ENCODE measurements at places on chromosomes 4 and X.

- no peak for DNase-seq
Measured at GRCh38 chrX:54423161-54423888, 16.9 kb upstream of the TSR2 start.

DNA sequence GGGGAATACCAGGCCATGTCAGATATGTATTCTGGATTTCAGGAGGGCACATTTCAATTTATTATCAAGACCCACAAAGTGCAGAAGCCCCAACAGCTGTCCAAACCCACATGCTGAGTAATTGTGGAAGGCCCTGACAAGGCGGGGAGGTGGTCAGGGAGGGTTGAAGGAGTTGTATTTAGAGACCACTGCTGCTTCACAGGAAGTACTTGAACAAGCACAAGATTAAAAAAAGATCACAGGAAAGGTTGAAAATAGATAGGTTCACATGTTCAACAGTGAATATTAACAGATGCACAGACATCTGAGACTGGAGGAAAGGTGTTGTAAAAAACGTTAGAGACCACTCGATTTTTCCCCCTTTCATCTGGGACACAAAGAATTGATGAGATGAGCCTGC, 17.9 kb downstream of the ATP8A1 start:
- no peak for DNase-seq

DNA sequence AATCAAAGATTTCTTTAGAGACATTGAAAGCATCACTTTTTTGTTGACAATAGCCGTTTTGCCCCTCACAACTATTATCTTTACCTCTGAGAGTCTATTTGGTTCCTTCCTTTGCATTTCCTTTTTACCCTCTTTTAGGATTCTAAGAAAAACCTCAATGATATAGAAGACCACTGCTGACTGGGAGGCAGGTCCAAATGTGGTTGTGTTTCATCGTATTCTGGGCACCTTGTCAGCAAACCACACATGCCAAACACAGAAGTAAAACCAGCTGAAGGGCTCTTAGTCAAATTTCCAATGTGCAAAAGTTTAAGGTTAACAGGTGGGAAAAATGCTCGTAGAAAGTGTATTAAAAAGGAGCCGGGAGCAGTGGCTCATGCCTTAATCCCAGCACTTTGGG, 5.1 kb upstream of the PRMT9 start:
- no peak for DNase-seq

GRCh38 chr4:183200453-183200852, 101.4 kb downstream of the WWC2 start:
- no peak for DNase-seq

DNA sequence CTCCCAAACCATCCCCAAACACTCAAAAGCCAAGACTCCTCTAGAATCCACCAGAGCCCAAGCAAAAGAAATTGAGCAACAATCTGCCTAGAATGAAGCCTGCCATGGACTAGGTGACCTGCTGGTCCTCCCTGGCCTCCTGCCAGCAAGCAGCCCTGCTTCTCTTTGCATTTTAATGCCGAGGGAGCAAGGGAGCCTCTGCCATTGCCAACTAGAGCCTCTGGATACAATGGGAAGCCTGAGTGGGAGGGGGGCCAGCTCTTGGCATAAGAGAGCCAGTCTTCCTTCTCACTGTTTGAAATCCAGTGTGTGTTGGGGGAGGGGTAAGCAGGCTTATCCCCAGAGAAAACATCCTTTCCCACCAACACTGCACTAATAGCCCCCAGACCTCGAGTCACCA, 1.5 kb upstream of the GDPD2 start:
- DNase-seq = no peak

DNA sequence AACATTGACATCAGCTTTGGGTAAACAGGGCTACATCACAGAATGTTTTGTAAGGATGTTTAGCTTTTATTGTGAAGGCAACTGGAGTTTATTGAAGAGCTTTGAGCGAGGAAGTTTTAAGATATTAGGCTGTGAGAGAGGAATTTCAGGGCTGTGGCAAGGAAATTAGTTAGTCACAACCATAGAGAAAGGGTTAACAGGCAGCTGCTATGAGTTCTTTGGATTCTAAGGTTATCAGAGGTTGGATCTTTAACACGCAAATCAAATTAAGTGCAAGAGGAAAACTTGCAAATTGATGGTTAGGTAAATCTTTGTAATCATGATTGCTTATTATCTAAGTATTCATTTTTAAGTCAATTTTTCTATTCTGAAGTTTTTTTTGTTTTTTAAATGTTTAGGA, 156.0 kb downstream of the UGT8 start:
- DNase-seq = no peak

DNA sequence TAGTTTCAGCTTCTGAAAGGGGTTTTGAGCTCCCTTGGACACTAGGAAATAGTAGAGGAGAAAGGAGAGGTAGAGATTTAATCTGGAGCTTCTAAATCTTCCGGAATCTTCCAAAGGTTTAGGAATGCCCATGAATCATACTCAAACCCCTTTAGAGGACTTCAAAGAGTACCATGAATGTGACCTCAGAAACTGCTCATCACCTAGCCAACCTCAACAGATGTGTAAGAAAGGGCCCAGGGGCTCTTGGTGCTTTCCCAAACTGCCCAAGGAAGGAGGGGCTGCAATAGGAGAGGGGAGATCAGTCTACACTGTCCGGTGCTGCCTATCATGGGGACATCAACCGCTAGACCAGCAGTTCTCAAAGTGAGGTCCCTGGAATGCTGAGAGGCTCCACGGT, 109.1 kb downstream of the RBM47 start:
- DNase-seq = no peak

DNA sequence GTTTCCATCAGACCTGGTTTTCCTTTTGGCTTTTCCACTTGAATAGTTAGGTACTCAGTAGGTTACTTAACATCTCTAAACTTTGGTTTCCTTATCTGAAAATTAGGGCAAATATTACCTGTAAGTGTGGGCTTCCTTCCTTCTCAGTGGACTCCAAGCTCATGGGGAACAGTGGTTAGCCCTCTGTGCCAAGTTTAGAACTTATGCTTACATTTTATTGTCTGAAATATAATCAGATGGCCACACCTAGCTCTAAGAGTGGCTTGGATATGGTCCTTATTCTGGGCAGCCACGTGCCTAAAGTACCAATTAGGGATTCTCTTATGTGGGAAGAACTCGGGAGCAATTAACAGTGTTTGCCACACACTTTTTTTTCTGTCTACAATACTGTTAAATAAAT, 133.9 kb downstream of the UCHL1 start:
- no peak for DNase-seq

DNA sequence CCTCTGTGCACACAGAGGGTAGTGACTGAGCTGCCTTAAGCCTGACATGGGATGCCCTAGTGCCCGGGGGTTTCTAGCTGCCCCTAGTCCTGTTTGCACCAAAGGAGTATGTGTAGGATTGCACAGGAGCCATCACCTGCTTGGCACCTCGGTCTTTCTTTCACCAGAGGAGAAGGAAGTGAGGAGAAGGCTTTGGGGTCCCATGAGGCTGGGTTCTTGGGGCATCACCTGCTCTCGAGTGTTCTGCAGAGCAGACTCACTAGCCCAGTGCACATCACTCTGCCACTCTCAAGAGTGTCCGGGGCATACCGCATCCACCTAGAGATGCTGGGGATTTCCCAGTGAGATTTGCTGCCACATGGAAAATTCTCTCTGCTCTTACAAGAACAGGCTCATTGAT, 40.5 kb upstream of the GPR78 start:
- DNase-seq = no peak

DNA sequence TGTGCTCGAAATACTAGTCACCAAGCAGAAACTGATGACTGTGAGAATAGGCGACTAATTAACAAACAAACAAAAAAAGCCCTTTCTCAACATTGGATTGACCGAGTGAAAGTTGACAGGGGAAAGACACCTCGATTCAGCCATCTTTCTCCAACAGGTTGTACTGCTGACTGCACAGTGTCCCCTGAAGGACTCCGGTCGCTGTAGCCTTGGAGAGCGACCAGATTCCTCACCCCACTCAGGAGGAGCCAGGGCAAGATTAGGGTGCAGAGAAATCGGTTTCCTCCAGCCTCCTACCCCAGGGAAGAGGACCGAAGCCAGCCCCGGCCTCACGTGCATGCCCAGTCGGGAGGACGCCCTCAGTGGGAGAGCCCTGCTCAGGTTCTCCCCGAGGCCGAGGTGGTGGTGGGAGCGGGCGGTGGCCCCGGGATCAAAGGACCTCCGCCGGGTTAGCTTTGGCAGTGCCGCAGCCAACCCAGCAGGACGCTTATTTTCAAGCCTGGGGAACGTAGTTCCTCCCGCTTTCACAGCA, 1.1 kb upstream of the RAP1GDS1 start:
- DNase-seq = no peak

- no peak for DNase-seq
Measured at GRCh38 chr4:139028191-139028661, 12.6 kb downstream of the NOCT start.

- DNase-seq = no peak
Measured at GRCh38 chr4:7890635-7891393, 48.8 kb downstream of the AFAP1 start.

DNA sequence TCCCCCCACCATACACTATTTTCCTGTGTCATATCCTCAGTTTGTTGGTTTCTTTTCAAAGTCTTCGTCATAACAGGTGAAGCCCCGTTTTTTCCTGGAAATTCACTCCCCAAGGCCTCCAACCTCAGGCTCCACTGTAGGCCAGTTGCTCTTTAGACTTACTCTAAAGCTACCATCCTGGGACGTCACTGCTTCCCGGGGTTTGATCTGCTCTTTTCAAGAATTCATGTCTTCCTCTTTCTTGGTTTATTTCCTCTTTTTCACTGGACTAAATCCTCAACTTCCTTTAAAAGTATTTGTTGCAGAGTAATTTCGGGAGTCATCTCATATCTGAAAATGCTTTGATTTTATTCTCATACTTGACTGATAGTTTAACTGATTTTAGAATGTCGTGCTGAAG, 6.5 kb upstream of the SERTM2 start:
- DNase-seq = no peak

DNA sequence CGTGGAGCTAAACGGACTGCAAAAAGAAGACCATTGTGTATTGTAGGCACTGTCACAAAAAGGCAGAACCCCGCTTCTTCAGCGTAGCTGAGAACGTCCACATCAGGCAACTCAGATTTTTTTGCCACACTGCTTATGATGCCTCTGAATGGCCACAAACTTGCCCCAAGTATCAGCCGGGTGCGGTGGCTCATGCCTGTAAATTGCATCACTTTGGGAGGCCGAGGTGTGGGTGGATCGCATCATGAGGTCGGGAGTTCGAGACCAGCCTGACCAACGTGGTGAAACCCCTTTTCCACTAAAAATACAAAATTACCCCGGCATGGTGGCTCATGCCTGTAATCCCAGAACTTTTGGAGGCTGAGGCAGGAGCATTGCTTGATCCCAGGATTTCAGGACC, 14.9 kb upstream of the IL3RA start:
- no peak for DNase-seq

DNA sequence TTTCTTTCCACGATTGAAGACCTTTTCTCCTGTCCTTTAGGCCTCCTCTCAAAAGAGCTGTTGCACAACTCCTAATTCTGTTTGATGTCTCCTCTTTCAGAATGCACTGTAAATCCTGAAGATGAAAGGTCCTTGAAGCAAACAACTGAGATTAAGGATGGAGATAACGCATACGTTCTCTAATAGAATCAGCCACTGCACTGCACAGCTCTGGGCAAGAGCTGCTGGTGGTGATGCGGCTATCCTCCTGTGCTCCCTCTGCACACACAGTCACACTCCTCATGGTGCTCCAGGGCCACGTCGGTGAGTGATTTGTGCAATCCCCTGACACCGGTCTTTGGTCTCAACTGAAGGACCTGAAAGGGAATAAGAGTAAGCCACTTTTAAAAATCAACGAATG, 208.7 kb downstream of the PDGFC start:
- DNase-seq = no peak

- no peak for DNase-seq
Measured at GRCh38 chrX:71606536-71607216, 11.6 kb downstream of the CXCR3 start.

DNA sequence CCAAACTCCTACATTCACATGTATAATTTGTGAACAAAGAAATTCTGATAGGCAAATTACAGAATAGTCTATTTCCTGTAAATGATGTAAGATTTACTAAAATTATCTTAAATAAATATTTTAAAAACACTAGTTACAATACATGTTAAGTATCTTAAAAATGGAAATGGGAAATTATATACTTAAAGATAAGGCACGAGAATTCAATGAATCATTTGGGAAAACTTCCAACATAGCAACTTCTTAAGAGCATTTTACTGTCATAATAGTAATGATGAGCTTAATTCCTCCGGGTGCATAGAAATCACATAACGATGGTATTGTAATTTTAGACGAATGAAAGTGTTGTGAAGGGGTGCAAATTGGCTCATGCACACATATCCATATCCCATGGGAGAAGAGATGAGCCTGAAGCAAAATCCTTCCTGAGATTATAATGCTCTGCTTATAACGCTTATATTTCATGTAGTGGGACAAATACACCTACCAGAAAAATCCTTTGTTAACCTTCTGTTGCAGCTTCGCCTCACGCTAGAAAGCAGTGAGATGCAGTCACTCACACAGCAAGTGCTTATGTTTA, 873.5 kb downstream of the PDHA2 start:
- no peak for DNase-seq

GRCh38 chr4:183765251-183765911, 106.3 kb downstream of the TRAPPC11 start:
- DNase-seq = no peak

DNA sequence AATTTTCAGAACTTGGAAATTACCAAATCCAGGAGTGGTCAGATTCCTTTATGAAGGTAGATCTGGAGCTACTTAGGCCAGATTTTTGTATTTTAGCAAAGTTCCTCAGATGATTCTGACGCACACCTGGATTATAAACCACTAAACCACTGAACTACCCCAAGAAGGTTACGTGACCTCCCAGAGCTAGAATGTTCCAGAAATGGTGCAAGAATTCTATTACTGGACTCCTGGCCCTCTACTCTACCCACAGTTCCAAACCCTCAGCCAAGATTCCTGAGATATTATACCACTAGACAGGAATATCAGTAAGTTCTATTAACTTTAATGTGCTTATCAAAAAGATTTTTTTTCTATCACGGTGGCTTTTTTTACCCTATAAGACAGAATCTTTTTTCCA, 67.1 kb downstream of the ABCG2 start:
- no peak for DNase-seq

DNA sequence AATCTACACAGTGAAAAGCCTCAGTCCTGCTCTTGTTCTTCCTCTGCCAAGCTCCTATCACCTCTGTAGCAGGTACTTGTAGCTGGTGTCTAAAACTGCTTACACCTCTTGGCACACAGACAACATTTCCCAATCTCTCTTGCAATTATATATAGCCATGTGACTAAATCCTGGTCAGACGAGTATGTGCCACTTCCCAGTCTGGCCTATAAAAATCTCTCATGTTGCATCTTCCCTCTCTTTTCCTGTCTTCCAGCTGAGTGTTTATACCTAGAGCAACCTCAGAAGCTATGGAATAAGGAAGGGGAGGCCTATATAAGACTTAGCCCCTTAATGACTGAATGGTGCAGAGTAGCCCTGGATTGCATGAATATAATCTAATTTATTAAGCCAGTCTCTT, 105.8 kb downstream of the RNF150 start:
- DNase-seq = no peak

All from omental fat pad (tissue), 4 donors.